ENCODE measurements at places on chromosomes 6 and 20.

DNA sequence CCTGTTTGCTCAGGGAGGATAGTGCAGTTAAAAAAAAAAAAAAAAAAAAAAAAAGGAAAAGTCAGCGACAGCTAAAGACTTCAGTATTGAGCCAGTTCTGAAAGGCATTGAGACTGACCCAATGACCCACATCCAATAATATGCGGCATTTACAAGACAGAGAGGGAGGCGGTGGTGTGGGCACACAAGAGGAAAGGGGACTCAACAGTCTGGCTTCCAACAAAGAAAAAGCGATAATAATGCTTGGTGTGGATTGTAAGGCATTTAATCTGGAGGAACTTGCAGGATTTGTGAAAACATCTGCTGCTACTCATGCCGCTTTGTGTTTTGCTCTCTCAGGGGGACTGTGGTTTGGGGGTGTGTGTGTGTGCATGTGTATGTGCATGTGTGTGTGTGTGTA, 784.3 kb upstream of the CHD6 start:
- DNase-seq, result no peak

- DNase-seq, result no peak
Measured at GRCh38 chr20:61745397-61746146, 320.1 kb downstream of the TAF4 start.

GRCh38 chr6:76510489-76510888, 438.0 kb upstream of the IMPG1 start:
- no peak for DNase-seq

DNA sequence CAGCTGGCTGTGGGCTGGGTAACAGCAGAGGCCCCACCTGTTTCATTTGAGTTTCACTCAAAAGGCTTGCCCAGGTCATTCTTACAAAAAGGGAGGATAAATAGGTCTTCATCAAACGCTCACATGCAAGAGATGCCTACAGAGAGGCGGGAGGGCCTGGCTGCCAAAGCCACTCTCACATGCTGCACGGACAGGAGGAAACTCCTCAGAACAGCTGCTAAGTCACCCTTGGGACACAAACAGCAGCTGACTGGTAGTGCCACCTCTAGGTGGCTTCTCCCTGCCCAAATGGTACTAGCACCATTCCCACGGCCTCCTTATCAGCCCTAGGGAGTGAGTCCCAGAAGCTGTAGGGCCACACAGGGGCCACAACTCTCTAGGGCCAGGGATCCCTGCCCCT, 23.8 kb downstream of the SLC22A23 start:
- DNase-seq, result no peak

DNA sequence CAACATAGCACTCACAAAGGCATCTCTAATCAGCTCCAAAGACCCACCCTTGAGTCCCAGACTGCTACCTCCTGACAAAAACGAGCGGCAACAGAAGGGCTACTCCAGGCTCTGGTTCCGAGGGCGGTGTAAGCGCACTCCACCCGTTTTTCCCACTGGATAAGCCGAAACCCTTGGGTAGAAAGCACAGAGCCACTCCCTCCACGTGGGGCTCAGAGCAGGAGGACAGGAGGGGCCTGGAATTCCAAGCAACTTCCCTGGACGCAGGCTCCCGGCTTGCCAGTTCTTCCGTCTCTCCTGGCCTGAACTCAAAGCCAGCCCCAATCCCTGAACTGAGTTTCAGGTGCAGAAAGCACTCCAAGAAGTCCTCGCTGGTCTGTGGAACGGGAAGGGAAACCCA, 7.4 kb downstream of the GMEB2 start:
- no peak for DNase-seq

DNA sequence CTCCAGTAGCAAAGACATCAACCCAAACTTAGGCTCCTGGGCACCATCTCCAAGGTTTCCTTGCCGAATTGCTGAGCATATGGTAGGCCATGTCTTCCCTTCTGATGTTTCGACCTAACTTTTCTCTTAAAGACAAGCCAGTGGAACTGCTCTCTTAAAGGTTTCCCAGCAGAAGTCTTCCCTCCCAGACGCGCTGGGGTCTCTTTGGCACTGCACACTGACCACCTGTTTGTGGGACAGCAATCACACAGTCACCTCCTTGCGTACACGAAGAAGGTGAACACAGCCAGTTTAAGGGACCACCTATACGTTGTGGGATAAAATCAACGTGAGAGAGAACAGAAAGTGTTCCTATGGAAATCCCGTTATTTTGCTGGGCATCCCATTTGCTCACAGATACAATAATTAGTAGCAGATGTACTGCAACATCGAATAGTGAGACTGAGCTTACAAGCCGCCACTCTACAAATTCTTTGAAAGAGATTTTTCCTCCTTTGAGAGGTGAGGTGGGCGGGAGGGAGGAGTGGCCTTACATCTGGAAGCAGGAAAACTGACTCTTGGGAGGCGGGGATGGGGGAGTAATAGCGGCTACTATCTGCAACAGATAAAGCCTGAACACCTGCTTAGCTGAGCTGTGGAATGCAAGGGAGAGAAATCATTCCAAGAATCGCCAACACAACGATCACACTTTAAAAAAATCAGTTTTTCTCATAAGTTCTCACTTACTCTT, 9.9 kb downstream of the GRIK2 start:
- peak; percentile 53 for DNase-seq

GRCh38 chr6:166595061-166595780, 8.7 kb upstream of the RAMACL start:
- DNase-seq, result no peak

- DNase-seq, result no peak
Measured at GRCh38 chr6:55495277-55495676, 83.7 kb downstream of the HMGCLL1 start.

GRCh38 chr20:20369250-20370093, 1.6 kb downstream of the INSM1 start:
- DNase-seq, result no peak

GRCh38 chr6:111803804-111804203, 69.4 kb downstream of the FYN start:
- no peak for DNase-seq

GRCh38 chr20:62696989-62697388, 11.6 kb upstream of the NTSR1 start:
- DNase-seq, result no peak

DNA sequence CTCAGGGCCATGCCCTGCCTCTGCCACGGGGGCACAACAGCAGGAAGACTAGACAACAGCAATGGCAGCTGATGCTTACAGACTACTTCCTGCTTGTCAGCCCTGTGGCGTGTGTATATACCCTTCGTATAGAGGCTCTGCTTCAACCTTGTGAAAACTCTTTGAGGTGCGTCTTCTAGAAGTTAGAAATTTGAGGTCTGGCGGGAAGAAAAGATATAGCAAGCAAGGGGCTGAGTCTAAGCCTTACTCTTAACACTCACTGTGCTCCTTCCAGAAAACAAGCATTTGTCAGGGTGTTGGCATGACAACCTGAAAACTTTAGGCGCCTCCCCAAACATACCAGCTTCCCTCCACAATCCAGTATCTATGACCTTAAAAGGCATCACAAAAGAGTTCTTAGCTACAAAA, 33.3 kb downstream of the JPH2 start:
- no peak for DNase-seq

DNA sequence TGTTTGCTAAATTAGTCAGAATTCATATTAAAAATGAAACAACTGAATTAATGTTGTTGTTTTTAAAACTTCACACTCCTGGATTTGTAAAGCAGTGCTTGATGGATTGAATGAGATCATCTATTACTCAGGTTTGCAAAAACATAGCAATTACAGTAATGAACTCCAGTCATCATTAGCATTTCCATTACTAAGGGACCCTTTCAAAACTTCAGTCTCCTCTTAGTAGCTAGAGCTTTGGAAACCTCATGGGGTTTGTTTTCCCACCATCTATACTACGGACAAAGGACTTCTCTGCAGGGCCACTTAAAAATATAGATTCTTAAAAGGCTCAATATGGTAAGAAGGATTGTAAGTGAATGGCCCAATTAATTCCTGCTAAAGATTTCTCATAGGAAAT, 209.9 kb upstream of the PRND start:
- DNase-seq, result no peak

DNA sequence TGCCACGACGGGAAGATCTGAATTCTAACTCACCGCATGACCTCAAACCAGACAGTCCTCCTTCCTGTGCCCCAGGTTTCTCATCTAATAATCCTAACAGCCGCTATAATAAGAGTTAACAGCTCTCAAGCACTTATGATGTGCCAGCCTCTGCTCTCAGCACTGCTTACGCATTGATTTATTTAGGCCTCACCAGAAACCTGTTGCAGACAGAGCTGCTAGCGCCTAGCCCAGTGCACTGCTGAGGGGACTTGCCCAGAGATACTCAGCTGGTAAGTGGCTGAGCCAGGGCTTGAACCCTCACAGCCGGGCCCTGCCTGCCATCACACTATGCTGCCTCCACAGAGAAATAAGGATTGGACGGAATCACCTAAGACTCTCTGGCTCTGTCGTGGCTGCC, 37.7 kb downstream of the GRM4 start:
- DNase-seq, result no peak
